Umbilical cord (tissue), 2 donors: ENCODE measurements at places on chromosomes 16 and 17. TPM values are rescaled to one million over a fixed set of nuclear protein-coding genes. Genes with fewer than 3 reads are reported as not detected.

- DNase-seq: no peak
Observed at GRCh38 chr16:14029658-14030057, 41.5 kb upstream of the MRTFB start.

Gene BEAN1
- total RNA-seq: 22.1 TPM

Gene CDH3
- 38.5 TPM for total RNA-seq

DNA sequence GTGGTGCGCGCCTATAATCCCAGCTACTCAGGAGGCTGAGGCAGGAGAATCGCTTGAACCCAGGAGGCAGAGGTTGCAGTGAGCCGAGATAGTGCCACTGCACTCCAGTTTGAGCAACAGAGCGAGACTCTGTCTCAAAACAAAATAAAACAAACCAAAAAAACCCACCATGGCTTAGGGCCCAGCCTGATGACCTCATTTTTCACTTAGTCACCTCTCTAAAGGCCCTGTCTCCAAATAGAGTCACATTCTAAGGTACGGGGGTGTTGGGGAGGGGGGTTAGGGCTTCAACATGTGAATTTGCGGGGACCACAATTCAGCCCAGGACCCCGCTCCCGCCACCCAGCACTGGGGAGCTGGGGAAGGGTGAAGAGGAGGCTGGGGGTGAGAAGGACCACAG, 1.4 kb upstream of the STH start:
- no peak for DNase-seq
